NCI-H1436 (cell line): ENCODE measurements at places on chromosomes 7 and 10.

- no peak for DNase-seq
These were observed 36.7 kb upstream of the ABLIM1 start for GRCh38 chr10:114694752-114695151.

DNA sequence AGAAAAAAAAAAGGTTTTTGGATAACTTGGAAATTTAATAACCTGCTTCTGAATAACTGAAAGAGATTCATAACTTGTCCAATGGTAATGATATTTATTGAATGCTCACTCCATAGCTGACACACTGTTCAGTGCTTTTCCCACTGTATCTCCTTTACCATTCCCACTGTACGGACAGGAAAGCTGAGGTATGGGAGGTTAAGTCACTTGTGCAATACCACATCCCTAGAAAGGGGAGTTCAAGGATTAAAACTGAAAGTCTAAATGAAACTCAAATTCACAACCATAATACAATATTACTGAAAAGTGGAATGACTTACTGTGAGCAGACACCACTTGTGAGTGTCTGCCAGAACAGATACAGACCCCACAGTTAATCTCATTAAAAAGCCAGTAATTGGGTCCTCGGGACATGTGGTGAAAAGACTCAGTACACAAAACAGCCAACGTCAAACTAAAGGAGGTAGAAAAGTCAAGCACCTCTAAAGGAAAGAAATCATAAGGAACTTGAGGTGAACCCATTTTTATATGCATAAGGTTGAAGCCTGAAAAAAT is 13.8 kb upstream of the RHOBTB1 start:
- no peak for DNase-seq

- DNase-seq = peak; percentile 41
These were observed 287.4 kb downstream of the CACNA2D1 start for GRCh38 chr7:82156168-82156567.

DNA sequence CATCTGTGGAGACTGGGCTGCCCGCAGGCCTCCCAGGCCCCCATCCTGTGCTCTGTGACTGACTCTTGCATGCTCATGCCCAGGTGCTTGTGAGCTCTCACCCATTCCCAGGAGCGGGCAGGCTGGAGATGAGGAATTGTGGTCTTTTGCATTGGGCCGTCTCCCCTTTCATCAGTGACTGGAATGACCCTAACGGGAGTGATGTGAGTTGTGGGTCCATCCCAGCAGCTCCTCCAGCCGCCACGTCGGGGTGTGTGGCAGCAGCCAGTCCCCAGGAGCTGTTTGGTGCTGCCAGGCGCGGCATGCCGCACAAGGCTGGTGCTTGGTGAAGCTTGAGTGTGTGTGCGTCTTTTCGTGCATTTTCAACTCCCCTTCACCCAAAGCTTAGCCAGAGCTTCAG is 164.2 kb downstream of the ACTR3B start:
- DNase-seq = no peak

- DNase-seq = no peak
These were observed 9.6 kb downstream of the GDF10 start for GRCh38 chr10:47309408-47310089.

- DNase-seq = peak; percentile 68
These were observed 13.1 kb upstream of the ARPC1A start for GRCh38 chr7:99312316-99313203.

GRCh38 chr10:32661346-32661745 is 215.4 kb downstream of the CCDC7 start:
- no peak for DNase-seq

DNA sequence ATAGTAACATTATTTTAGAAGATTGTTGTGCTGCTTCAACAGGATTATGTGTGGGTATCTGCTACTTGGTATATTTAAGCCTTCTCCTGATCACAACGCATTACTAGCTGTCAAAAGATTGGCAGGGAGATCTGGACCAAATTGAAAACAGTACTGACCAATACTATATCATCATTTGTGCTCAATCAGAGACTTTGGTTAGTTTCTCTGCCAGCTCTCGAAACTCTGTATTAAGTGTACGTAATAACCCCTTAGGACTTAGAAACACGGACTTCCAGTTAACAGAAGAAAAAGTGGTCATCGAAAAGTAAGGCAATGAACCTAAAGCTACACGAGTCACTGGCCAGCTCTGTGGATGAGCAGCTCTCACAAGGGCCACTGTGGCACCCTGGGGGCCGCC is 146.0 kb downstream of the EVX1 start:
- no peak for DNase-seq

- no peak for DNase-seq
These were observed 135.8 kb downstream of the TEX36 start for GRCh38 chr10:125547010-125547650.

- DNase-seq = no peak
These were observed 7.5 kb upstream of the FAM131B start for GRCh38 chr7:143369678-143370651.

- DNase-seq = no peak
These were observed 37.9 kb upstream of the LRRN3 start for GRCh38 chr7:111053035-111053434.

DNA sequence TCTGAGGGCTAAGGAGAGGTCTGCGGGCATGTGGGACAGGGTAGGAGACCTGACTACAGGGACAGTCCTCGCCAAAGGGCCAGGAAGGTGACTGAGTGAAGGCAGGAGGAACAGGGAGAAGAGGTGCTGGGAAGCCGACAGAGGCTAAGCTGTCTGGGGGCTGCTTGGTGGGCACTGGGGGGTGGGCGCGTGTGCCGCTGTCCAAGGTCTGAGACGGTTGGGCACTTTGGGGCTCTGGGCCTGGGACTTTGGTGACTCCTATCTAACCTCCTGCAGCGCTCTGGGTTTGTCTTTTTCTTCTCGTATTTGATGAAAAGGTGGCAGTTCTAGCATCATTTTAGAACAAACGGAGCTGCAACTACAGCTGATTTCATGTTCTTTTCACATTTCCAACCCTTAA is 141.5 kb downstream of the C10orf105 start:
- DNase-seq = no peak

GRCh38 chr10:86368046-86368445 is 1.5 kb upstream of the GRID1 start:
- DNase-seq = no peak

- no peak for DNase-seq
These were observed 488.5 kb downstream of the MDFIC start for GRCh38 chr7:115410434-115410820.

- DNase-seq = no peak
These were observed 134.5 kb downstream of the NRBF2 start for GRCh38 chr10:63267414-63268148.

GRCh38 chr10:10361301-10361885 is 656.3 kb upstream of the CELF2 start:
- DNase-seq = no peak

GRCh38 chr7:22561895-22562593 is 62.1 kb upstream of the STEAP1B start:
- no peak for DNase-seq
